NCI-H187 (cell line): ENCODE measurements at places on chromosomes 2 and 18.

- no peak for DNase-seq
These were observed 105.5 kb downstream of the ZEB2 start for GRCh38 chr2:144414324-144414845.

DNA sequence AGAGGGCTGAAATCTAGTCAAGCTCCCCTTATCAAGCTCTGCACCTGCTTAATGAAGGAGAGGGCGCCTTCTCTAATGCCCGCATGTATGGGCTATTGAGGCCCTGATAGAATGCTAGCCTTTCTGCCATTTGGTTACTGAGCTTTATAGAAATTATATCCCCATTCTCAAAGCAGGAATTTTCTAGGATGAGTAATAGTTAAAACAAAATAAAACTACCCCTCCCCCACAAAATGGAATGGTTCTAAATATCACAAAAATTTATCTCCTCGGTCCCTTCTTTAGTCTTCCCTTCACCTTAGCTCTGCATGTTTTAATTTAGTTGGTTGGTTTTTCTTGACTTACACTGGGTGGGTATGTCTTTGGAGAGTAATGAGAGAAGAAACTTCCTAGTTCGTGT lies 37.7 kb downstream of the CD28 start:
- no peak for DNase-seq

DNA sequence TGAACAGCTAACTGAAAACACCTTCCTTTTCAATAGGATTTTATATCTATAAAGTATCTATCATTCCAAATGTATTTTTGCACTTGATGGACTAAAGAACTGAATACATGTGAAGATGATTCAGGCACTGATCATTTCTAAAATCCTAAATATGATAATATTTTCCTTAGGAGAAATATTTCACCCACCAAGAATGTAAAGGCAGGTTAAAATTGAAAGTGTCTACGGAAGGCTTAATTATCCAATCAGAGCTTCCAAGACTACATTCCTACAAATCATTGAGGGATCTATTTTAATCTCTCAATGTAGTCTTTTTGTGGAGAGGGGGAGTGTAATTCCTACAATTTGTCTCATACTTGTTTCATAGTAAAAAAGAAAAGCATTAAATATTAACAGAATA lies 3.6 kb downstream of the GALNT3 start:
- DNase-seq, result no peak

DNA sequence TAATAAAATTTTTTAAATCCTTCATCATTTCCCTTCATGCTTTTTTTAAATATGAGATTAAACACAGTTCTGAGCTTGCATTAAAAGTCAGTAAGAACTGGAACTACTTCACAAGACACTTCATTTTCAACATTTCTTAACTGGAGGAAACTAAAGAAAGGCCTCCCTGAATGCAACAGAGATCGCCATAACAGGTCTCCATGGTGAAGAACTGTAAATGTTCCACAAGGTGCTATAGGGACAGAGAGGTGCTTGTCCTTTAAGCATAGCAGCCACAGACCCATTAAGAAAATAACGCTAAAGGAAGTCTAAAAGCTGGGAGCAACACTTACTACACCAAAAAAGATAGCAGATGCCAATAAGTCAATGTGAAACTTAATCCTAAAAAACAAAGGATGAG lies 8.5 kb downstream of the STAM2 start:
- no peak for DNase-seq

GRCh38 chr18:7684966-7685365 lies 117.8 kb downstream of the PTPRM start:
- DNase-seq, result no peak

- no peak for DNase-seq
These were observed 296.9 kb upstream of the CDH19 start for GRCh38 chr18:66900837-66901236.

DNA sequence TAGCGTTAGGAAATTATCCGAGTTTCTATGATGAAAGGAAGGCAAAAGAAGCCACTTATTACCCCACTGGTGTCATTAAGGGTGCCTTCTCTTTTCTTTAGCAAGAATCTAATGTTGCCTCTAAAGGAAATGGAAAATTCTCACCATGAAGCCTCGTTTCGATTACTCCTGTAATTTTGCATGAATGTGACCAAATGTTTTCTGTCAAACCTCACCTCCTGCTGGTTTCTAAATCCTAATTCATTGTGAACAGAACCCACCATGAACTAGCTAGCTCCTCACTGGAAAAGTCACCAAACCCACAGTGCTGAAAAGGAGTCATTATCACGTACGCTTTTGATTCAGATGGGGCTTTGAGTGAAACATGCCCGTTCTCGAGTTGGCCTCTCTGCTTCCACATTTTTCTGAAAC lies 119.9 kb downstream of the COPS8 start:
- no peak for DNase-seq

DNA sequence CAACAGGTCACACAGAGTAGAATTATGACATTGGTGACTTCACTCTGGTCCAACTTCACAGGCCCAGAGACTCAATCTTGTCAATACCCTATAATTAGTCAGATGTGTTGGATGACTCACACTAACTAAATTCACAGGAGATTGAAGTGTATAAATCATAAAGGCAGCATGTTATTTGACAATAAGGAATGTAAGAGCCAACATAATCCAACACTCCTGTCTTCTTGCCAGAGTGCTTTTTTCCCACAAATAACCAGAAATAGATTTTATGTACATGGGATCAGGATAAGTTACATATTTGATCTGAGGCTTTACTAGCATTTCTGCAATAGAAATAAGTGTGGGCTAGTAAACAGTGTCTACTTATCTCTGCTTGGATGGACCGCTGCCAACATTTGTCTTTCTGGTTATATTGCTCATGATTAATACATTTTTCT lies 42.2 kb upstream of the ZSWIM2 start:
- no peak for DNase-seq

DNA sequence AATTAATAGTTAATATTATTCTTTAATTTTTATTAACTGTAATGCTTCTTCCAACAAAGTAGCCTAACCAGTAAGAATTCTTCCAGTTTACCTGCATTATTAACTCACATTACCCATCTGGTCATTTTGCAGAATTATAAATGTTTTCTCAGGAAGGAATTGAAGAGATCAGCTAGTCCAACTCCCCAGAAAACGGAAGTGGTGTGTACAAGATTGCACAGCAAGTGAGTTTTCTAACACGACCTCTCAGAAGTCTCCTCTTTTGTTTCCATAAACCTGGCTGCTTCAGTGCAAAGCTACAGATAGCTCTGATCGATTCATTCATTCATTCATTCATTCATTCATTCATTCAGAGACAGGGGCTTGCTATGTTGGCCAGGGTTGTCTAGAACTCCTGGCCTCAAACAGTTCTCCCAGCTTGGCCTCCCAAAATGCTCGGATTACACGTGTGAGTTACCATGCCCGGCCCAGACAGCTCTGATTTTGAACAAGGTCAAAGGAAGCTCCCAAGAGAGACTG lies 128.8 kb upstream of the REV1 start:
- DNase-seq, result no peak

DNA sequence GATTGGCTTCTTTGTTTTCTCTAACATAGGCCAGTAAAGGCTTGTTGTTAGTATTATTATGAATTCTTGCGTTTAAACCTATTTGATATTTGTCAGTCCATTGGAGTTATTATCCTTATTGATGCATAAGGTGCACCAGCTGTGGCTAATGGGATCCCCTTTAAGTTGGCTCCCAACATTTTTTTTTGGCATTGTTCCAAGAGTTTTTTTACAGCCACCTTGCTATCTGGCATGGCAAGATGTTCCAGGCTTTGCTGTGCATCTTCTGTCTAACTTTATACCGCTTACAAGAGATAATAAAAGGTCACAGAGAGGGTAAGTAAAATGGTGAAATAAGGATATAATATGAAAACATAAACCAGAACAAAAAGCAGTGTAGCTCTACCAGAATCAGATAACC lies 157.5 kb upstream of the TACR1 start:
- DNase-seq, result no peak

DNA sequence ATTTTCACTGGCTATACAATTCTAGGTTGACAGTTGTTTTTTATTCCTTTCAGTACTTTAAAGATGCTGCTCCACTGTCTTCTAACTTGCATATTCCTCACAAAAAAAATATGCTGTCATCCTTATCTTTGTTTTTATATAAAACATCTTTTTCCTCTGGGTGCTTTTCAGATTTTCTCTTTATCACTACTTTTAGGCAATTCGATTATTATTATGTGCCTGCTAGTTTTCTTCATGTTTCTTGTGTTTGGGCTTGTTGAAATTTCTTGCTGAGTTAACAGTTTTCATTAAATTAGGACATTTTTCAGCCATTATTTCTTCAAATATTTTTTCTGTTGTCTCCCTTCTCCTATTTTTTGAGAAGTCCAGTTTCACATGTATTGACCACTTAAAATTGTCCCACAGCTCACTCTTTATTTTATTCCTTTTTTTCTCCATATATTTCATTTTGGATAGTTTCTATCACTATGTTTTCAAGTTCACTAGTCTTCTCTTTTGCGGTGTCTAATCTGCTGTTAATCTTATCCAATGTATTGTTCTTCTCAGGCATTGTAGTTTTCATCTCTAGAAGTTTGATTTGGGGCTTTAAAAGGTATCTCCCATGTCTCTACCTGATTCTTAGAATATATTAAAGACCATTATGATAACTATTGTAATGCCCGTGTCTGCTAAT lies 205.1 kb upstream of the SIX3 start:
- no peak for DNase-seq
